ENCODE measurements at places on chromosomes 11 and 22.

DNA sequence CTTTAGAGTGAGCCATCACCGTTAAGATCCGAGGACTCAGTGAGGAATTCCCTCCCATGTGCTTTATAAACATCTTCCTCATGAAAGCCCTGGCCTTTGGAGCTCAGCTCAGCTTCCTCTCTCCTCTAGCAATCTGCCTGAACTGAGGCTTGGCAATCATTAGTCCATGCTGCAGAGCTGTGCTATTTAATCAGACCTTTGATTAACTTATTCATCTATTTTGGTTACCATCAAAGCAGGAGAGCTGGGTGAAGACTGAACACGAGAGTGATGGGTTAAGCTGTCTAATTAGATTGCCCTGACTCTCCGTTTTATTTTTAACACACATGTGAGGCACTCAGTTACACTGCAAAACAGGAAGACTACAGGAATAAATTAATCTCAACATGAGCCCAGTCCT, 351.3 kb downstream of the LARGE1 start:
- peak; percentile 31 for DNase-seq

DNA sequence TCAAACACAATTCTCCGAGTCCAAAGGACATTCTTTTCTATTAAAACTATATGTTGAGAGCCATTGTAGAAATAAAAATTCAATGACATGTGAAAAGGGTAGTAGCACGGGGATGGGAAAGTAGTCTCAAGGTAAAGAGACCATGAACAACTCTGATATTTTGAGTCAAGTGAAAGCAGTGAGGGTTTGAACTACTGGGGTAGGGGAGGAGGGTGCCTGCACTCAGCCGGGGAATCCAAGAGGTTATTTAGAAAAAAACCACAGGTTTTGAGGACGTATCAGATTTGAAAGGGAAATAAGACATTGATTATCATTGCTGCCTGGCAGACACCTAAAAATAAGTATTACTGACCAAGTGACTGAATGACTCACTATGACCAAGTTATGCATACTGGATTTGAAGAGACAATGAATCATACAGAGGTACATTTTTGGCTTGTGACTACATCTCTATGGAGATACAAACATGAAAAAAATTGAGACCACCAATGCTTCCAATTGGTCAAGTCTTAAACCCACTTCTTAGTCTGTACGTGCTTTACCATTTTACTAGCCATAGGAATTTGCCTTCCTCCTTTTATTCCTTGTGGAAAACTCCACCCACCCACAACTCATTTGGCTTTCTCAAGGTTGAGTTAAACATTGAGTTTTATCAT, 2.2 kb upstream of the OR52H1 start:
- no peak for DNase-seq

GRCh38 chr22:47052236-47053012, 290.0 kb downstream of the TBC1D22A start:
- DNase-seq, result no peak

GRCh38 chr22:46862418-46863324, 100.2 kb downstream of the TBC1D22A start:
- no peak for DNase-seq

GRCh38 chr22:20573176-20573832, 65.9 kb downstream of the MED15 start:
- DNase-seq, result no peak

DNA sequence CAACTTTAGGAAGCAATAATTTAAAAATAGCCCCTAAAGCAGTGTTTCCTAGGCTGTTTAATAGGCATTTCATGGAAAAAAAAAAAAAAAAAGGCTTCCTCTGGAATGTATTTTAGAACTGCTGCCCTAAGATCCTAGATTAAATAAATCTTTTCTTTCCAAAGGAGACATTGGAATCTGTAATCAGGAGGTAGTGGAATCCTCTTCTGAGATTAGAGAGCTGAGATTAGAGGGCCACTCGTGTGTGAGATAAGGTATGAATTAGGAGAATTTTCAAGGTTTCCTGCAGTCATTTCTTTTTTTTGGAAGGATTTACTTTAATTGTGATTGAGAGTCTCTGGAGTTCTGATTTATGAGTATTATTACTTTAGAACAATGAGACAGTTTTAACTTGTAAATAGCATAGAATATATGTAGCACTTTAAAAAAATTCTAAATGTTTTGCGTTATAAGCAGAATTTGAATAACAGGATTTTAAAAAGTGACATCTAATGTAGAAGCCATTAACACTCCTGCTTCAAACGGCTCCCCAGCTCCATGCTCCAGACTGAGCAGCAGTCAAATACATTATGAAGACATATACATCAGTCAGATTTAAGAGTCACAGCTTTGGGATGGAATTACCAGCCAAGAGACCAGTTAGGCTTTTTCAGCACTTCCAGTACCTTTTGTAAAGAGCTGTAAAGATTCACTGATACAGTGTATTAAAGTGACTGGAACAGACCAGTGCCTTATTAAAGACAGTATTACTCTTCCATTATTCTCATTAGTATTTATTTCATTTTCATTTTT, 5.0 kb downstream of the EED start:
- DNase-seq, result no peak

DNA sequence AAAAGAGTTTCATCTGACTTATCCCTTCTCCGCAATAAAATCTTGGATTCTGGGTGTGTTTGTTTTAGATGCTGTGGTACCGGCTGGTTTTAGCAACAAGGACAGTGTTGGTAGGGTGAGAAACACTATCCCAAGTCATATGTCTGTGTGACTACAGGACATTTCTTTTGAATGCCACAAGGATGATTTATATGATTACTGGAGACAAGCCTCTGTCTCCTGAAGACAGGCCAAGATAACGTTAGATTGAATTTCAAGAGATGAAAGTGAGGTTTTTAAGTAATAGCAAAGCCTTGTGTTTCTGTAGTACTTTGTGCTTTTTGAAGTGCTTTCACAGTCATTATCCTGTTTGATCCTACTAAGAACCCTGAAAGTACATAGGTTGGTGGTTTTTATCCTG, 101.6 kb downstream of the COMMD9 start:
- no peak for DNase-seq

DNA sequence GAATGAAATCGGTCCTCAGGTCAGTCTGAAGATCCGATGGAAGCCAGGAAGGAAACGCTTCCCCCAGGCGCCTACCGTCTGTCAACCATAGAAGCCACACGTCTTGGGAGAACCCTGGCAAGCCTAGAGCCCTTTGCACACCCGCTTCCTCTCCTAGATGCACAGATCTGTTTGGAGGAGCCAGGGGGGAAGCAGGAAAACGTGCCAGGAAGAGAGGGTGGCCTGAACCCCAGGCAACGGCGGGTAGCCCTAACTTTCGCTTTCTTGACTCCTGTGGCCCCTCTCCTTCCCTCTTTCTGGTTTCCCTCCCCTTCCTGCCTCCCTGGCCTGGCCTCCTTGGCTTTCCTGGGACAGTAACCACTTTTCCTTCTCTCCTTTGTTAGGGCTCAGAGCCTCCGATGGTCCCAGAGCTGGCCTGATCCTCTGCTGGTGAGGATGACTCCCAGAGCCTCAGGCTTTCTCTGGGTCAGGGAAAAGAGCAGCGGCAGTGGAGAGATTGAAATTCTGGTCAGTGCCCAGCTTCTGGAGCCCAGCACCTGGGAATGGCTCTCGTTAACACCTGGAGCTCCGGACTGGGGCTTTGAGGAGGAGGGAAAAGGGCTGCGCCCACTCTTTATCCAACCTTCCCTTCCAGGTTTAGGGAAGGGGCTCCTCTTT, 2.1 kb downstream of the FXYD6 start:
- DNase-seq, result no peak

DNA sequence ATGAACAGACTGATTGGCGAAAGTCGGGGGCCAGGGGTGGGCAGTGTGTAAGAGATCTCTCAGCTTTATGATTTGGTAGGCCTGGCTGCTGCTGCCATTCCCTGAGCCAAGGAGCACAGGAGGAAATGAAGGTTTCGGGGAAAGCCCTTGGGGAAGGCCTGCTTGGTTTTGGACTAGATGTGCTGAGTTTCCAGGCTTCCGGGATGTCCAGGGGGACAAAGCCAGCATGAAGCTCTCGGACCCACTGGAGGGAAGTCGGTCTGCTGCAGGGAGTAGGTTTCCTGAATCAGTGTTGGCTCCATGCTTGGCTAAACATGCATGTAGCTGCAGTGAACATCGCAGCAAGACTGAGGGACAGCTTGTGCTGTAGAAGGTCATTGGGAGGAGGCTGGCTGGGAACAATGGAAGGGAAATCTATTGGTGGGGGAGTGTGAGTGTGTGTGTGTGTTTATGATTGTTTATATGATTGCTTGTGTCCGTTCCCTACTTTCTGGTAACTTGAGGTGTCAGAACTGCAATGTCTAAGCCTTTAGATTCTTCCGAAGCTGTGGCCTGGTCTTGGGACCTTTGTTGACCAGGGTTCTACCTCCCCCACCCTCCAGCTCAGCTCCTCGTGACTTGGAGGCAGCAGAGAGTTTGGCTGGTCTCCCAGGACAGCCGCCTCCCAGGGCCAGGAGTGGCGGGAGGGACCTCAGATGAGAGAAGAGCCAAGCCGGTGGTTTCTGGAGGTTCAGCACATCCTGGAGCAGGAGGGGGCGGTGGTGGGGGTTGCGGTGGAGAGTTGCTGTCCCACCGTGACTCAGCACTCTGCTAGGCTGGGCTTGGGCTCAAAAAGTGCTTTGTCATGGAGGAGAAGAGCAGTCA, 4.0 kb upstream of the FTH1 start:
- DNase-seq, result peak; percentile 95

- no peak for DNase-seq
Observed at GRCh38 chr22:28627791-28628190, 51.8 kb downstream of the TTC28 start.

DNA sequence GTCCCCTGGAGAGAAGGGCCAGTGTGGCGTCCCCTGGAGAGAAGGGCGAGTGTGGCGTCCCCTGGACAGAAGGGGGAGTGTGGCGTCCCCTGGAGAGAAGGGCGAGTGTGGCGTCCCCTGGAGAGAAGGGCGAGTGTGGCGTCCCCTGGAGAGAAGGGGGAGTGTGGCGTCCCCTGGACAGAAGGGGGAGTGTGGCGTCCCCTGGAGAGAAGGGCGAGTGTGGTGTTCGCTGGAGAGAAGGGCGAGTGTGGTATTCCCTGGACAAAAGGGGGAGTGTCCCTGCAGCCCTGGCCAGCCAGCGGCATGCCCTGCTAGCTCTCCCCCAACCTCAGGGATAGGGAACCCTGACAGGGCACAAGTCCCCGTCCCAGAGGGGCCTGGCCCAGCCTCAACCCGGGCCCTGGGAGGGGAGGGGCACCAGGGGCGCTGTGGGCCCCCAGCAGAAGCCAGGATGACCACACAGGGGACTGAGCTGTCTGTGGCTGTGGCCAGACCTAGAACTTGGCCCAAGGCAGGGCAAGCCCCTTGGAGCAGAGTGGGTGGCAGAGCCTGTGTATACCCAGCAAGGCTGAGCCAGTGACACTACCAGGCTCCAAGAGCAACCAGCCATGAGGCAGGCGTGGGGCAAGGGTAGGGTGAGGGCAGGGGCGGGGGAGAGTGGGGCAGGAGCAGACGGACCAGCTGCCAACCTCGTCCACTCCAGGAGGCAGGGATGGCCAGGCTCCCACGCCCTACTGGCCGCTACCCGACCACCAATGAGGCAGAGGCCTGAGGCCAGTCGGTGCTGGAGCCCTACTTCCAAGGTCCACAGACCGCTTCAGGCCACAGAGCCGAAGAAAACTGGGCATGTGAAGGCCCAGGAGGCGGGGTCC, 4.2 kb downstream of the HRAS start:
- no peak for DNase-seq

DNA sequence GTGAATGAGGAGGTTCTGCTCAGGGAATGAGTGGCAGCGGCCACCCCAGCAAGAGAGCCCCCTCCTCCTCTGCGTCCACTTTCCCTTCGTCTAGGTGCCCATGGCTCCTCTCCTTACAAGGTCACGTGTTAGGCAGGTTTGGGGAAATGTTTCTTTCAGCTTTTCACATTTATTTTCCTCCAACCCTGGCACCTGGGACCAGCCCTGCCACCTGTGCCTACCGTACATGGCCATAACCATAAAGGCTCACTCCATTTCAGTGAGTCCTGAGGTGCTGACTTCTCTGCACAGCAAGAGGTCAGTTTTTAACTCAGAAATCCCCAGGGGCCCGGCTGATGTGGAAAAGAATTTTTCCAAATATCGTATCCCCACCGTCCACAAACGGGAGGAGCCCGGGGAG, 71.2 kb downstream of the FLI1 start:
- no peak for DNase-seq

- DNase-seq, result no peak
Observed at GRCh38 chr11:75770102-75770501, 1.5 kb downstream of the DGAT2 start.

DNA sequence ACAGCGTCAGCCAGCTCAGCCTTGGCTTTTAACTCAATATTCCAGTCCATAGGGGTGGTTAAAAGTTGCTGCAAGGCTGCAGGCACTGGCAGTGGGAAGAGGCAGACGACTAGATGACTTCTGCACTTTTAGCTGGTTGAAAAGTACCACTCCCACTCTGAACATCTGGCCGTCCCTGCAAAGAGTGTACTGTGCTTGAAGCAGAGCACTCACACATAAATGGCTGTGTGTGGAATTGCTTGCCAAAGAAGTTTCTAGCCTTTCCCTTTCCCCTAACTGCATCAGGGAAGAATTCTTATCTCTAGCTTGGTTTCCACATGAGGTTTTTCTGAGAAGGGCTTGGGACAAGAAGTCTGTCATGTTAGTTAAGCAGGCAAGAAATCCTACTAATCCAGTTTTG, 5.1 kb upstream of the PHLDB1 start:
- no peak for DNase-seq

- DNase-seq, result no peak
Observed at GRCh38 chr22:46386312-46386711, 50.8 kb downstream of the TRMU start.

- no peak for DNase-seq
Observed at GRCh38 chr11:61325649-61326414, 7.1 kb downstream of the DDB1 start.

DNA sequence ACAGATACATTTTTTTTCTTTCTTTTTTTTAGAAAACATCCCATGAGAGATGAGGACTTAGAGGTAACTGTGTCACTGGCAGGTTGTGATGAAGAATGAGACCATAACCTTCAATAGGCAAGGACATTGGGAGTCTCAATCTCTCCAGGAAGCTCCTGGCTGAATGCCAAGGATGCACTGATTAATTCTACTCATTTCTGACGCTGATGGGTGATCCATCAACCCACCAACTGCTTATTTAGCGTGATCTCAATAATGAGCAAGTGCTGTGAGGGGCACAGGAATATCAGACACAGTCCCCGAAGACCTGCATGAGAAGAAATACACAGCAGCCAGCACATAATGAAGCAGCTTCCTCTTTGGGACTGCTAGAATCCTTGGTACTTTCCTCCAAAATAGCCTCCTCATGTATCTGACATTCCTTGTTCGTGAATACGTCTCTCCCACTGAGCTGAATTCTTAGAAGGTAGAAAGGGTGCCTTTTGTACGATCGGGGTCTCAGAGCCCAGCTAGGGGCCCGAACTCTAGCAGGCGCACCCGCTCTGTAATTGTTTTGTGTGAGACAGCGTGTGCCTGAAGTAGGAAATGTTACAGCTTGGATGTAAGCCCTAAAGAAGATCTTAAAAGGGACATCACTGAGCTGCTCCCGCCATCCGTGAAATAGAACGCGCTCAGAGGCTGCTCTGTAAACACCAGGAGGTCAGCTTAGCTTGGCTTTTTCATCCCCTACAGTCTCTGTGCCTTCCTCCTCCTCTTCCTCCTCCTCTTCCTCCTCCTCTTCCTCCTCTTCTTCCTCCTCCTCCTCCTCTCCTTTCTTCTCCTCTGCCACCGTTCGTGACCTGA, 7.2 kb downstream of the CLMP start:
- peak; percentile 83 for DNase-seq

- DNase-seq, result no peak
Observed at GRCh38 chr11:78921509-78921908, 346.8 kb upstream of the NARS2 start.

- DNase-seq, result peak; percentile 30
Observed at GRCh38 chr11:36672815-36673450, 74.9 kb upstream of the RAG2 start.

GRCh38 chr22:44529827-44530523, 31.9 kb upstream of the RTL6 start:
- no peak for DNase-seq

Data from eye (tissue), 1 donor.